ENCODE measurements at places on chromosomes 5 and 9. TPM values are rescaled to one million over a fixed set of nuclear protein-coding genes. Genes with fewer than 3 reads are reported as not detected.
A peak's percentile ranks its signal among the peaks of the same experiment; 100 is the strongest.

GRCh38 chr5:157506066-157506590 is 46.1 kb downstream of the NIPAL4 start:
- DNase-seq, result no peak

- DNase-seq, result no peak
Observed at GRCh38 chr5:67879620-67880510, 335.7 kb upstream of the PIK3R1 start.

GRCh38 chr5:96703995-96704394 is 41.8 kb downstream of the CAST start:
- no peak for DNase-seq

GRCh38 chr5:57002959-57003485 is 51.1 kb upstream of the MIER3 start:
- DNase-seq, result no peak

GRCh38 chr5:81167078-81167477 is 66.0 kb upstream of the CKMT2 start:
- DNase-seq, result no peak

DNA sequence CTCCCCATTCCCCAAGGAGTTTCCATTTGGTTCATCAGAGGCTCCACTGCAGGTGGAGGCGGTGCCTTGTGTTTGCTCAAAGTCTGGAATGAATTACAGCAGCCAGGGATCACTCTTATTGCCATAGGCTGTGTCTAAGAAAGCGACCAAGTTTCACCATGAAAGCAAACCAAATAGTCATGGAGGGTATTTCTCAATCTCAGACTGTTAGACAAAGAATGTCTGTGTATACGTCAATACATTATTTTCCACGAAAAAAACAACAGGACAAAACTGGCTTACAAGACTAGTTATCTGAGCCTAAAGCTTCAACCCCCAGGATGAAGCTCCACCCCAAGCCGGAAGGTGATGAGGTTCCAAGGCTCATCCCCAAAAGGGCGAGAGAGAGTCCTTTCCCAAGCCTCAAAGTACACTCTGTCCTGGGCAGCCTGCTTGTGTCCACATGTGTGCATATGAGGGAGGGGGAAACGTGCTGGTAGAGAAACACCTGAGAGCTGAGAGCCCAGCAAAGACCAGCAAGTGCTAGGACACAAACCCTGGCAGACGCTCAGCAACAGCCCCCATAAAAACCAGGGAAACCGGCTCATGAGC is 4.3 kb downstream of the B4GALT1 start:
- no peak for DNase-seq

DNA sequence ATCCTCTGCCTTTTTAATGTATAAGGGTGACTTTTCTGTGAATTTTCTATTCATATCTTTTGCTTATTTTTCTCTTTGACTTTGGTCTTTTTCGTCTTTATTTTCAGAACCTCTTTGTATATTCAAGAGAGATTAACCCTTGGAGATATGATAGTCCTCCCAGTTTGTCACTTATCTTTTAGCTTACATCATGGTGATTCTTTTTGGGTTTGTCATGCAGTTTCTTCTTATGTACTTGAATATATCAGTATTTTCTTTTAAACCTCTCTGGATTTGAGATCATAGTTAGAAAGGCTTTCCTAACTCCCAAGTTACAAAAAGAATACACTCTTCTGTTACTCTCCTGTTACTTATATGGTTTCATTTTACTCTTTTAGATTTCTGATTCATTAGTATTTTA is 27.5 kb upstream of the GPR21 start:
- DNase-seq, result no peak

DNA sequence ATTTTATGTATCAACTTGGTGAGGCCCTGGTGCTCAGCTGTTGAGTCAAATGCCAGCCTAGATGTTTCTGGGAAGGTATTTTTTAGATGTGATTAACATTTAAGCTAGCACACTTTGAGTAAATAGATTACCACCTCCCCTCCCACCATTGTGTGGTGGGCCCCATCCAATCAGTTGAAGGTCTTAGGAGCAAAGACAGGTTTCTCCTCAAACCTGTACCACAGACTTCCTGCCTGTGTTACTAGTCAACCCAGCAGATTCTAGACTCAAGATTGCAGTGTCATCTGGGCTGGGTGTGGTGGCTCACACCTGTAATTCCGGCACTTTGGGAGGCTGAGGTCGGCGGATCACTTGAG is 33.8 kb downstream of the MRPL36 start:
- no peak for DNase-seq

DNA sequence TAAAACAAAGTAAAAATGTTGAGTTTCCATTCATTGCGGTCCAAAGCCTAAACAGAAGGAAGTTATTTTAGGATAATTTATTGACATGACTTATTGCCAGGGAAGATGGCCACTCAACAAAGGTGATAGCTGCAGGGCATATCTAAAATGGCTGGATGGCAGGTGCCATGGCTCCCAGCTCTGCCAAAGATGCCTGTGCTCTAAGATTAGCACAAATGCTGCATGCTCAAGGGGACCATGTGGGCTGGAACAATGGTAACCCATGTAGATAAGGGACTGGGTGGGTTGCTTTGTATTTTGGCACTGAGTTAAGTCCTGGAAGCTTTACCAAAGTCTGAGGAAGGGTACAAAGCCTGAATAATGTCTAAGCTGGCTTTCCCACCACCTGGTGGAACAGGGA is 95.5 kb upstream of the IFNK start:
- DNase-seq, result no peak

- DNase-seq, result peak; percentile 27
Observed at GRCh38 chr5:90161414-90161813, 248.1 kb downstream of the CETN3 start.

- DNase-seq, result no peak
Observed at GRCh38 chr5:65926893-65927292, 518 bp downstream of the ERBIN start.

GRCh38 chr5:72383280-72383679 is 63.1 kb downstream of the PTCD2 start:
- no peak for DNase-seq

DNA sequence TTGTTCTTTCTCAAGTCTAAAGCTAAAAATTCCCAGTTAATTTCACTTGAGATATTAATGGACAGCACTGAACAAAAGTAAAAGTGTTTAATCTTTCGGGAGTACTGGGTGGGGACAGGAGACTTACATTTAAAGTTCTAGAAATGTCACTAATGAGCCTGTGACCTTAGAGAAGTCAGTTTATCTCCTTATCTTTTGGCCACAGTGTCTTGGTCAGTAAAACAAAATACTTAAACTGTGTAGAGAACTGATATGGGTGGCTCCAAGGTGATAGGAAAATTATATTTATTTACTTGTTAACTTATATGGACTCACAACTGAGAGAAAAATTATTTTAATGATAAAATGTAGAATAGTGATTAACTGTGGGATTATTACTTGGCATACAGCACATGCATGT is 8.9 kb downstream of the IPO11 start:
- no peak for DNase-seq

DNA sequence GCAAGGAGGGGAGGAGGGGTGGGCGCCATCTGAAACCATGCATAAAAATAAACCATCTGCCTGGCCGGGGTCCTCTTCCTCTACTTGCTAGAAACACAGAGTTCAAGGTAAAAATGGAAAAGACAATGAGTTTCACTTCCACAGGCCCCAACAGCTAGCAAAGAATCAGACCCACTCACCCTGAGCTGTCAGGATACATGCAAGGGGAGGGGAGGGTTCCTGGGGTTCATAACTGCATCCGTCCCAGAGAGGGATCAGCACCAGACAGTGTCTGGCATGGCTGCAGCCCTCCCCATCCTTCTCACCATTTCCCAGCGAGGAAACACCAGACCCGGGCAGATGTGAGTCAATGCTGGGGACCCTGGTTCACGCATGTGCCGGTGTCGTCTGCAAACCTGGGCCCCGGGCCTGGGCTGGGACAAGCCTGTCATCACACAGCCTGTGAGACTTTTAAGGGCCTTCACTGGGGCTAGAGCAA is 55.4 kb downstream of the SEMA4D start:
- DNase-seq, result no peak

DNA sequence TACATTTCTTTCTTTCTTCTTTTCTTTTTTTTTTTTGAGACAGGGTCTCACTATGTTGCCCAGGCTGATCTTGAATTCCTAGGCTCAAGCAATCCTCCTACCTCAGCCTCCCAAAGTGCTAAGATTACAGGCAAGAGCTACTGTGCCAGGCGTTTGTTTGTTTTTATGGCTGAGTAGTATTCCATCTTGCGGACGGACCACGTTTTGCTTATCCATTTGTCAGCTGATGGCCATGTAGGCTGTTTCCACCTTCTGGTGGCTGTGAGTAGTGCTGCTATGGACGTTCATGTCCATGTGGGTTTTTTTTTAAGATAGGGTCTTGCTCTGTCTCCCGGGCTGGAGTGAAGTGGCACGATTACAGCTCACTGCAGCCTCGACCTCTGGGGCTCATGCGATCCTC is 2.5 kb downstream of the DOK3 start:
- DNase-seq, result no peak

The KLHL3 gene
- 3.3 TPM for total RNA-seq

The PCDHB7 gene
- total RNA-seq, result 2.4 TPM

The PLAC8L1 gene
- not detected for total RNA-seq

The GABRG2 gene
- not detected for total RNA-seq

The TRUB2 gene
- total RNA-seq, result 11.3 TPM

The LRRC19 gene
- not detected for total RNA-seq
